ENCODE measurements at places on chromosomes 1 and 21.

DNA sequence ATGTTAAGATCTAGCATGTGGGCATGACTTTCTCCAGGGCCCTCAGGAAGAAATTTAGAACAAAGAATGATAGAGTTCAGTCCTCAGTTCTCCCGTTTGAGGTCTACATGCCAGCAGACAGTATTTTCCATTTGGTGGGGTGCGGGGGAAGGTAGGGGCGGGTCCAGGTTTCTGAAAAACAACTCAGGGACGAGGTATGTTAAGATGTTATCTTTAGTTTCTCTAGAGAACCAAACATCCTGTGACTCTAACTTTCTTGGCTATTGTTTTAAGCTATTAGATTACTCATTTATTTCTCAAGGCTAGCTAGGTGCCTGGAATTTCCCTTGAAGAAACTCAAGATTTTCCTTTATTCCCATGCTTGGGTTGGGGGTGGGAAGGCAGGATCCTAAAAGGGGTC is 42.3 kb upstream of the SYT14 start:
- no peak for DNase-seq

GRCh38 chr21:38211321-38211720 is 45.5 kb upstream of the KCNJ15 start:
- no peak for DNase-seq

DNA sequence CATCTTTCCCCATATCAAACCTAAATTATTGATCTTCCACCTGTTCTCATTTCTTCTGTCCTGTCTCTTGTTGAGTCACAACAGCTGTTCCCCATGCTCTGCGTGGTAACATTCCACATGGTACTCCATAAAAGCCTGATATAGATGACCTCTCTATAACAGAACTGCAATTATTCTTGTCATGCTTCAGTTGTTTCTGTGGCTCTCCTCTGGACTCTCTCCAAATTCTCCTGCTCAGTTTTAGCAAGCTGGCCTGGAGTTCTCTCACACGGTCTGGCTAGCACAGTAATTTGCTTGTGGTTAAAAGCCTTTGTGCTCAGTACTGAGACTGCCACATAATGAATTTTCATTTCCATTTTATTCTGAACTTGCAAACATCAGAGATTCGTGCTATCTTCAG is 10.6 kb upstream of the LRRC39 start:
- no peak for DNase-seq

- no peak for DNase-seq
These were observed 49.7 kb downstream of the APP start for GRCh38 chr21:26120828-26121227.

DNA sequence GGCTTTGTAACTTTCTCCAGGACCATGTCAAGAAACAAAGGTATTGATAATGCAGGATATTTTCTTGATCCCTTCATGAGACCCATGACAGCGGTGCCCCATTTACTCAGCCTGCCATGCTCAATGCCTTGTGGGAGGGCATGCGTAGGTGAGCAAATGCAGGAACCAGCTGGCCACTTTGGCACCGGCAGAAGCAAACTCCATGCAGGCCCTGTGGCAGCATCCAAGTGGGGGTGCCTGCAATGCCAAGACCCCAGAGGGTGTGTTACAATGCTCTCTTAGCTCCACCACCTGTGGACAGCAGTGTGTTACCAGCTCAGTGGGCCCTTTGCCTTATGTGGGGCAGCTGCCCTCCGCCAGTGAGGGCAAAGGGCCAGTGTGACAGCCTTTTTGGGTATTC is 108.1 kb downstream of the ATP1B1 start:
- no peak for DNase-seq

GRCh38 chr1:215647738-215648137 is 80.6 kb downstream of the KCTD3 start:
- no peak for DNase-seq

GRCh38 chr1:110436635-110437034 is 14.3 kb upstream of the PROK1 start:
- DNase-seq = no peak

DNA sequence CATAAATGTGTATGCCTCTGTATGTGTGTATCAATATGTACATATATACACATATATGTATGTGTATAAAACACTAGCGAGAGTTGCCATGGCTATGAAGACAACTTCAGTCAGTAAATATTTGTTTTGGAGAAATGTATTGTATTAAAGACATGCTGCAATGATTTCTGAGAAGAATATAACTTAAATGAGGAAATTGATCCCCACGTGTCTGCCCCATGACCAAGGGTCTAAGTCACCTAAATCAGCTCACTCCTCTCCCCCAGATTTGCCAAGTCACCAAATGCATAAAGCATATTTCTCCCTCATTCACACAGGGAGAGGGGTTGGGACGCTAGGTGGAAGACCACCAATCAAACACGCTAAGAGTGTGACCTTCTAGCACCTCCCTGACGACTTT is 58.3 kb upstream of the LYST start:
- DNase-seq = no peak

GRCh38 chr1:208028526-208028925 is 117.6 kb upstream of the CD34 start:
- no peak for DNase-seq

GRCh38 chr1:6861075-6861724 is 75.9 kb downstream of the CAMTA1 start:
- DNase-seq = no peak

DNA sequence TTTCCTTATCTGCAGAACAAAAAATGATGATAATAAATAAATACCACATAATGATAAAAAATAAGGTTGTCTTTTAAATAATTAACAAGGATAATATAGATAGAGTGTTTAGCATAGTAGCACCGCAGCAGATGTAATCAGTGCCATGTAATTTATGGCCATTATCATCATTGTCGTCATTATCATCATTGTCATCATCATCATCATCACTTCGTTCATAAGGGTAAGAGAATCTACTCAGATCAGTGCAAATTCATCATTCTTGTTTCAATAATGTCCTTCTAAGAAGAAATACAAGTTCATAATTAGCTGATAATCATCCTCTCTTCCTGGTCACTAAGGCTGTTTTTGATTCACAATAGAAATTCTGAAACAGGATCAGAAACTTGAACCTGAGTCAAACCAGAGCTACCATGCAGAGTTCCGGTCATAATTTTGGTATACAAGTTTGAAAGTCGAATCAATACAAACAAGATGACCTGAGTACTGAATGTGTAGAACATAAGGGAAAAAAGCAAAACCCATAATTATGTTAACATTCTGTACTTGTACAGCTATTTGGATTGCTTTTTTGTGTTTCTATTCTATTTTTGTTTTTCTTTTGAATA is 172.0 kb downstream of the LRRC40 start:
- no peak for DNase-seq

DNA sequence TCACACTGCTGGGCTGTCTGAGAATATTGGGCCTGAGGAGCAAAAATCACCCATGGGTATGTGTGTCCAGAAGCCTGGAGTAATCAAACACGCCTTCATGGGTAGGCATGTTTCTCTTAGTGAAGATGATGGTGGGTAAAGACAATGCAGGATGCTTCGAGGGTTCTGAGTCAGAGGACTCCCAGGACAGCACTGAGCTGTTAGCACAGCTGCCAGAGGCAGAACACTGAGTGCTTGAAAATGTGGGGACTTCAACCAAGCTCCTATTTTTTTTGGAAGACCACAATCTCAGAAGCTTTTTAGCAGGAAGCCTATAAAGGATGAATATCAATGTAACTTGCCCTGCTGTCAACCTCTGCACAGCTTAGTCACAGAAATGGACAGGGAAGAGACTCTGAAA is 7.9 kb upstream of the NT5C1A start:
- DNase-seq = no peak

GRCh38 chr1:76268341-76268740 is 193.8 kb downstream of the ST6GALNAC3 start:
- peak; percentile 36 for DNase-seq

GRCh38 chr1:12469493-12469892 is 148.5 kb downstream of the DHRS3 start:
- DNase-seq = no peak

GRCh38 chr1:237583270-237583669 is 307.5 kb downstream of the ZP4 start:
- DNase-seq = no peak

GRCh38 chr1:110594456-110595352 is 11.5 kb downstream of the KCNA2 start:
- DNase-seq = no peak

- DNase-seq = no peak
These were observed 1.7 kb downstream of the KCNJ10 start for GRCh38 chr1:160068225-160068624.

DNA sequence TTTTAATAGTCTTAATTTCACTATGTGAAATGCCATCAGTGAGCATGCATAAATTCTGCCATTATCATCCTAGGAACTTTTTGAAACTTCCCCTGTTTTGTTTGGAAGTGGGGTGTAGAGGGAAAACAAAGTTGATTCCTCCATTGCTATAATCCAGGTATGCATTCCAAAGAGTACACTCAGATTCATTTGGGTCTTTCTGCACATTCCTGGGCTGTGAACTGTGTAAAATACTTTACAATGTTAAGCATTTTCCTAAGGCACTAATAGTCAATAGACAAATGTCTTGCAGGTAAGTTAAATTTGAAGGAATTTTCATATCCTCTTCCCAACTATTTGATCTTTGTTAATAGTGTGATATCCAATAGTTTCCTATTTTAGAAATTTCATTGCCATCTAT is 36.2 kb downstream of the SGIP1 start:
- no peak for DNase-seq

- DNase-seq = peak; percentile 53
These were observed 40.3 kb downstream of the EPHA2 start for GRCh38 chr1:16115468-16115983.

DNA sequence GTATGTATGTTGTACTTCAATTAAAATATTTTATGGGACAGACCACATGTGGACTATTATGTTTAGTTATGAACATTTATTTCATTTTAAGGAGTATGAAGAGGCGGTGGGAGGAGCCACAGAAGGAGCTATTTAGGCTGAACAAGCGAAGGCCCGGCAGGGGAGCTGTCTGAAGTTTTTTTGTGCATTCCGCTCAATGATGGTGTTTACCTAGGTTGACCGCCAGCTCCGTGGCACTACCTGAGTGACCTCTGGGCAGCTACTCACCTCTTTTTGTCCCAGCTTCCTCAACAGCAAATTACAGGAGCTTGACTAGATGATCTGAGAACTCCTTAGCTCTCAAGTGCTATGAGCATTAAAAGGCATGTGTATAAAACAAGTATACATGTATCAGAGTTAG is 32.7 kb upstream of the C1orf198 start:
- DNase-seq = no peak

DNA sequence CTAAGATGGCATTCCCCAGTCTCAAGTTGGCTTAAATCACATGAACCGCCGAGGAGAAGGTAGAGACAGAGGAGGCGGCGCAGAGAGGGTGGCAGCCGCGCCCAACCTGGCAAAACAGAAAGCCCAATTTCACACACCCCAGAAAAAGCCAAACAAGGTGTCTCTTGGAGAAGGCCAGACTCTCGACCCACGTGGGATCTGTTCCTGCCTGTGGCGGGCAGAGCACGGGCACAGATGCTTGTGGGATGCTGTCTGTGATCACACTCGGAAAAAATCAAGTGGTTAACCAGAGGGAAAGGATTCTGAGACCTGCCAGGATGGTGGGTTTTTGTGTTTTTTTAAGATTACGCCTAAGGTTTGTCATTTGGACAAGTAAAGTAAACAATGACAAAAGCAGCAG is 80.7 kb downstream of the MRPL37 start:
- no peak for DNase-seq

DNA sequence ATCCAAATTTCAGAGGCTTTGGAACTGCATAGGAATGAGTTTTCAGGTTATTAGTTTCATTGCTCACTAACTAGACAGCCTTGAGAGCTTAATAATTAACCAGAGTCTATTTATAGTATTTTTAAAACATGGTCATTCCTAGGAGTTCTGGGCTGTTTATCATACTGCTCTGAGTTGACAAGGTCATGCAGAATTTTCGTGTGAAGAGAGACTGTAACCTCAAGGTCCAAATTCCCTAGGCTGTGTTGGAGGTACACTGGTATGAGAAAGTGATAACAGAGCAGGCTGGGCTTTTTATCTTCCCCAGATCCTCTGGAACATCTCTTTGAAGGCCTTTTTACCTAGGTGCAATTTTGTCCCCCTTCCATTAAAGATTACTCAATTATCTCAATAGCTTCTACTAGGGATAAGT is 736.3 kb downstream of the LTN1 start:
- DNase-seq = no peak

- no peak for DNase-seq
These were observed 92.9 kb downstream of the RYR2 start for GRCh38 chr1:237134929-237135328.

- no peak for DNase-seq
These were observed 2.5 kb upstream of the TFAP2E start for GRCh38 chr1:35570589-35571137.

DNA sequence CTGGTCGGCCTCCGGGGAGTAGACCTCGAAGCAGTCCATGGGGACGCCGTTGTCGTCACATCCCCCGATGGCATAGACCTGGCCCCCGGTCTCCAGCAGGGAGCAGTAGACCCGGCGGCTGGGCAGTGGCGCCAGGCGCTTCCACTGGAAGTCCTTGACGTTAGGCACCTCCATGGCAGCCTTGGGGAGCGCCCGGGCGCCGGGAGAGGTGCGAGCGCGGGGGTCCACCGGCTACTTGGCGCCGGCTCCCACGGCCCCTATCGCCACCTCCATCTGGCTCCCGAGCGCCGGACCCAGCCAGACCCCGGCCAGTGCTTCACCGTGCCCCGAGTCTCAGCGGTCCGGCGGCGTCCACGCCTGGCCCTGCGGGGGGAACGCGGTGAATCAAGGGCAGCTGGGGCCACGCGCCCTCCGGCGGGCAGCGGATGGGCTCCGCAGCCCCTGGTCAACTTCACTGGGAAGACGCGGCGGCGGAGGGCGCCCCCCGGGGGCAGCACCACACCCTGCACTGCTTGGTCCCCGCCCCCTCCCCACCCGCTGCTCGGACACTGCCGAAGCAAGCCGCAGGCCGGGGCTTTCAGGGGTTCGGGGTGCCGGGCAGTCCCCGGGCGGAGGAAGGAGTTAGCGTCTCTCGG is 13.2 kb downstream of the KLHDC8A start:
- DNase-seq = no peak

Measured in neuronal stem cell (in vitro differentiated cells).